ENCODE measurements at places on chromosomes 16 and 17.

DNA sequence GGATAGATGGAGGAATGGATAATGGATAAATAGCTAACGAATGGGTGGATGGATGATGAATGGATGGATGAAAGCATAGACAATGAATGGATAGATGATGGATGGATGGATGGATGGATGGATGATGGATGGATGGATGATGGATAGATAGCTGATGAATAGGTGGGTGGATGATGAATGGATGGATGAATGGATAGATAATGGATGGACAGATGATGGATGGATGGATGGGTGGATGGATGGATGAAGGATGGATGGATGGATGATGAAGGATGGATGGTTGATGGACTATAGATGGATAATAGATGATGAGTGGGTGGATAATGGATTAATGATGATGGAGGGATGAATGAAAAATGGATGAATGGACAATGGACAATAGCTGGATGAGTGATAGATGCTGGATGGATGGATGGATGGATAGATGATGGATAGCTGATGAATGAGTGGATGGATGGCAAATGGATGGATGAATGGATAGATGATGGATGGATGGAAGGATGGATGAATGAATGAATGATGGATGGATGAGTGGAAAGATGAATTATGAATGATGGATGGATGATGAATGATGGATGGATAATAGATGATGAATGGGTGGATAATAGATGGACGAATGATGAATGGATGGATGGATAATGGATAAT, 239.8 kb downstream of the KATNIP start:
- DNase-seq, result no peak

- no peak for DNase-seq
Measured at GRCh38 chr17:20774472-20775135, 195.1 kb downstream of the CDRT15L2 start.

- no peak for DNase-seq
Measured at GRCh38 chr17:58089111-58089510, 5.9 kb downstream of the DYNLL2 start.

GRCh38 chr17:62724398-62725146, 83.5 kb downstream of the MARCHF10 start:
- peak; percentile 95 for DNase-seq

DNA sequence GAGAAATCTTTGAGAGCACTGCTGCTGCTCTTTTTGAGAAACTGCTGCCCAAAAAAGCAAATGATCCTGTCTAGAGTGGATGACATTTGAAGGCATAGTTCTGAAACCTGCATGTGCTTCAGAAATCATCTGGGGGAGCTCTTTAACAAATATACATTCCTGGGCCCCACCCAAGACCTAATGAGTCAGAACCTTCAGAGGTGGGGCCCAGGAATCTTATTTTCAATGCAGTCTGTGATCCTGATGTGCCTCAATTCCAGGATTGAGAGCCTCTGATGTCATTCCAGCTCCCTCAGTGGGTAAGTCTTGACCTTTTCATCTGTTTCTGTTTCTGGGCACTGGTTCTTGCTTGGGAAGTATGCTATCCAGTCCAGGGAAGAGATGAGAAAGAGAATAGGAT, 42.3 kb downstream of the HNF1B start:
- no peak for DNase-seq

All from NCI-H2171 treated with DMSO at 0.1 percent for 48 hours (cell line).